ENCODE measurements at places on chromosomes 16 and 17.

DNA sequence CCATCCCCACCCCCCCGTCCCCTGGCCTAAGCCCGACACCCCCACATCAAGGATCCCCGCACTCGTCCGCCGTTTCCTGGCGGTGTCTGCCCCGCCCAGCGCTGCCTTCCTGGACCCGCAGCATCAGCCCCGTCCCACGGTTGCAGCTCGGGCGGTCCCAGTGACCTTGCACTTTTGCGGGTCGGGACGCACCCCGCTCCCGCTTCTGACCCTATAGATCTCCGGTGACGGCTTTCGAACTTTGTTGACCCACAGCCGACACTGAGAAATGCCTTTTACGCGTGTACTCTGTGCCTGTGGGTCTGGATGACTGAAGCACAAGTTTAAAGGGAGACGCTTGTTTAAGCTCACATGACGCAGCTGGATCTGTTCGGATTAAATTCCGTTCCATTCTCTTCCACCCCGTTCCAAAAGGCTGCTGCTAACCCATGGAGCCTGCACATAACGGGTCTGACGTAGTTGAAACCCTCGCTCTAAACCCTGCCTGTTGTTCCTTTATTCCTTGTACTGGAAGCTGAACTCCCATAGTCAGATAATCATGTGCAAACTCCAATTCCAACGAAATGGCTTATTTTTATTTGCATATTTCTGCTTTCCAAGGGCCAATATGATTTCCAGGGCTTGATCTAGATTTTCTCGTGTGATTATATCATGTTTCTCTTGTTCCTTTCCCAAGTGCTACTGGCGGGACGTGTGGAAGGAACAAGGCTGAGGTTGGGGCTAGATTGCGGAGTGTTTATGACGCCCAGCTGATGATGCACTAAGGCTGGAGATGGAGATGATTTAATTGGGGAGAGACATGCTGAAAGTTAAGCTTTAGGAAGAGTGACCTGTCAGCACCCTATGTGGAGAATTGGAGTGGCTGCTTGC, 834 bp downstream of the FLYWCH1 start:
- no peak for DNase-seq

DNA sequence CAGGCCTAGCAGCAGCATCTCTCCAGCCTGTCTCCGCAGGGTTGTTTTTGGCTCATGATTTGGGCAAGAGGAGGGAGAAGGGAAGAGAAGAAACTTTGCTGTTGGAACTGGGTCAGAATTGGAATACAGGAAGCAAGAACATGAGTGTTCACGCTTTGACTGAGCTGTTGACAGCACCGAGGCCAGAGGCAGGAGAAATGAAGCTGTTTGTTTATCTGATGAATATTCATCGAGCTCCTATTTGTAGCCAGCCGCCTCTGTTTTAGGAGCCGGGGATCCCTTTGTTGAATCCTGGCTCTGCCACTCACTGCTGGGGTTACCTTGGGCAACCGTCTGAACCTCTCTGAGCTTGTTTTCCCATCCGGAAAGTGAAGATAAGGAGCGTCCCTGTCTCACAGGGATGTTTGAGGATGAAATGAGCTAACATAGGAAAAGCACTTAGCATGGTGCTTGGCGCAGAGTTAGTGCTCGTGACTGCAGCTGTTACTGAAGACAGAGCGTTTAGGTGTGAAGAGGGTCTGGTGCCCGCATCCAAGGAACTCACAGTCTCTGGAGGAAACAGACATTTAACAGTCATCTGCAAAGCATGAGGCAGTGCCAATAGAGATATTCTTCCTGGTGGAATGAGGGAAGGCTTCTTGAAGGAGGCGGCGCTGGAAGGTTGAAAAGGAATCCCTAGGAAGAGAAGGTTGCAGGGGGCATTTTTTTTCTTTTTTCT, 29.2 kb downstream of the RAP1GAP2 start:
- no peak for DNase-seq

DNA sequence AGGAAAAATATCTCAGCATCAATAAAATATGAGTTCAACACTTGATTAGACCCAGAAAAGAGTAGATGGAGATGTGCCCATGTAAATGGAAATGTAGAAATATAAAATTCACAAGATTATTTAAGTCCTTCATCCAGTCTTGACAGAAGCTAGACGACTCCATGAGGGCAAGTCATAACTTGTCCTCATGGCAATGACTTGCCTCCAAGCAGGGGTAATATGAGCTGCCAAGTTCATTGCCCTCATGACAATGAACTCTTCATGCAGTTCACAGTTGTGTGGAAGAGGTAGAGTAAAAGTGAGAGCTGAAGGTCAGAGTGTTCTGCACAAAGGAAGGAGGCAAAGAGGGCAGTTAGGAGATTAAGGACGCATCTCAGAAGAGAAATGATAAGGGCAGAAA, 22.3 kb downstream of the CDH11 start:
- no peak for DNase-seq

DNA sequence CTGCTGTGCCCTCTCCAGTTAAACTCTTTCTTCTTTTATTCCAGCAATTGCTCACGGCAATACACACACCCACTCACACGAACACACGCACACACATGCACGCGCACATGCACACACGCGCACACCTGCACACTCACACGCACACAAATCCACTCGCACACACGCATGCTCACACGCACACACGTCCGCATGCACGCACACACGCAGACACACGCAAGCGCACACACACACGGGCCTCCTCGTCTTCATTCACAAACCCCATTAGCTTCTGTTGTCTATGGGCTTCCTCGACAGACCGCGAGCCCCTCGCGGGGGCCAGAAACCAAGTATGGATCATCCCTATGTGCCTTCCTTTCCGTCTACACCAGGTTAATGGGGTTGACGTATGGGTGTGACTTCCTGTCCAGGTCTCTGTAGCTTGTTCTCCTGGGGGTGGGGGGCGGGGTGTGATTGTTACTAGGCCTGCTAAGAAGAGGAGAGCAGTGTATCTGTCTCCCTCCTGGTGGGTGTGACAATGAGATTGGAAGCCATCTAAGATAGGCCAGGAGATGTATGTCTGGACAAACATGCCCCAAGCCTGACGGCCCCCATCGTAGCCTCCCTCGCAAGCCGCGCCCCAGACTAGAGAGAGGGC, 670 bp upstream of the CTF1 start:
- no peak for DNase-seq

DNA sequence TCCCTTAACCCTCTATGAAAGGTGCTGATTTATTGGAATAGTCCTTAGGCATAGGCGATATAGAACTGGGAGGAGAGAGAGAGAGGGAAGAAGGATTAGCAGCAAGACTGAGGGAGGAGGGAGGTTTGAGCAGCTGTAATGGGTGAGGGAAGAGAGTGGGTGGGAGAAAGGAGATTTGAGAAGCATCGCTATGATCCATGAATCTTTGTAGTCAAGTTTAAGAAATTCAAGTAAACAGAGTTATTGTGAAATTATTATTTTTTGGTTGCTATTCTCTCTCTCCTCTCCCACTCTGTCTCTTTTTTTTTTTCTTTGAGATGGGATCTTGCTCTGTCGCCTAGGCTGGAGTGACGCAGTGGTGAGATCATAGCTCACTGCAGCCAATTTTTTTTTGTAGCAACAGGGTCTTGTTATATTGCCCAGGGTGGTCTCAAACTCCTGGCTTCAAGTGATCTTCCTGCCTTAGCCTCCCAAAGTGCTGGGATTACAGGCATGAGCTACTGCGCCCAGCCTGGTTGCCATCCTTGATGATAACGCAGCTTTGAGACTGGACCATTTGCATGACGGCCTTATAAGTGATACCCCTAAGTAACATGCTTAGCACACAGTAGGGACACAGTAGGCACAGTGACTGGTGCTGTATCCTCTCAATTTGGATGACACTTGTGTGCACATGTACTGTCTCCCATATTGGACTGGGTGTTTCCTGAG, 21.0 kb upstream of the TNS4 start:
- DNase-seq, result no peak

GRCh38 chr16:74034862-74035261, 261.8 kb upstream of the PSMD7 start:
- DNase-seq, result no peak

DNA sequence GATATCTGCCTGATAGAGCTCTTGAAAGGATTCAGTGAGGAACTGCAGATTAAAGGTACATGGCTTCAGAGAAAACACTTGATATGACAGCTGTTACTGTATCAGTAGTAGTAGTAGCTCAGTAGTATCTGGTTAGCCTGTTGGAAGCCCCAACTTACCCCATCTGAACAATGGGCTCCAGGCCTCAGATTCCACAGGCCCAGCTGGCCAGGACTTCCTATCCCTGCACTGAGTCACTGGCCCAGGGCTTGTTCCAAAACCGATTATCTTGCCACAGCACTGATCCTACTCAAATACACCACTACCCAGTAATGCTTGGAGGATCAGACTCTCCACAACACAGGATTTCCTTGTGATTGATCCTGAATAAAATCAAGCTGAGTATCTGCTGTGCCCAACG, 32.6 kb downstream of the DCUN1D3 start:
- no peak for DNase-seq

- no peak for DNase-seq
Measured at GRCh38 chr17:50125420-50125997, 4.5 kb downstream of the SAMD14 start.

DNA sequence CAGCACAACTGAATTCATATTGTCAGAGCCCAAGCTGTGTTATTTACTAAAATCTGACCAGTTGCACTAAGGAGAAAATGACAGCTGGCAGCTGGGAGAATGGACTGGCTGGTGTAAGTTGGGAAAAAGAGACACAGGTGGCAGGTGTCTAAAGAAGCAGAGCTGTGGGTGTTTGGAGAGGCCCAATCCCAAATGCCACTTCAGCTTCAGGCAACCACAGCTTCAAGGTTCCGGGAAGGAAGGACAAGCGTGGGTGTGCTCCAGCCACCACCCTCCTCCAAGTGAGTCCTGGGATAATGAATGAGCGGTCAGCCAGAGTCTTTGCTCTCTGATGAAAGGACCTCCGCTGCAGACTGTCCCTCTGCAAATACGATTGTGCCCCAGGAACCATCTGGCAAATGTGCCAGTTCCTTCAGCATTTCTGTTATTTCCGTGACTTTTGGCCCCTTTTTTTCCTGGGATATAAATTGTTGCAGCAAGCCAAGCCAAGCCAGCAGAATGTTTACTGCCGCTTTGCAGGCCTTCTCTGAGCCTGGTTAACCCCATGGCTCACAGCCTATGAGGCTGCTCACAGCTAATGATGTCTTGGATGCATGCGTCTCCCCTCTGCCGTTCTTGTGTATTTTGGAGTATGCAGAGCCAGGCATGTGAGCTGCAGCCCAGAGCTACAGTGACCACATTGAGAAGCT, 9.5 kb upstream of the RHBDL3 start:
- DNase-seq, result no peak

- no peak for DNase-seq
Measured at GRCh38 chr17:55510986-55511721, at the start of gene SMIM36. SMIM36 (minus strand) TSS chr17:55511452.

- DNase-seq, result no peak
Measured at GRCh38 chr17:869086-869485, 86.9 kb downstream of the MRM3 start.
